ENCODE measurements at places on chromosomes 7 and 10. TPM values are rescaled to one million over a fixed set of nuclear protein-coding genes. Genes with fewer than 3 reads are reported as not detected.

FAM237B gene
- total RNA-seq = not detected

DNA sequence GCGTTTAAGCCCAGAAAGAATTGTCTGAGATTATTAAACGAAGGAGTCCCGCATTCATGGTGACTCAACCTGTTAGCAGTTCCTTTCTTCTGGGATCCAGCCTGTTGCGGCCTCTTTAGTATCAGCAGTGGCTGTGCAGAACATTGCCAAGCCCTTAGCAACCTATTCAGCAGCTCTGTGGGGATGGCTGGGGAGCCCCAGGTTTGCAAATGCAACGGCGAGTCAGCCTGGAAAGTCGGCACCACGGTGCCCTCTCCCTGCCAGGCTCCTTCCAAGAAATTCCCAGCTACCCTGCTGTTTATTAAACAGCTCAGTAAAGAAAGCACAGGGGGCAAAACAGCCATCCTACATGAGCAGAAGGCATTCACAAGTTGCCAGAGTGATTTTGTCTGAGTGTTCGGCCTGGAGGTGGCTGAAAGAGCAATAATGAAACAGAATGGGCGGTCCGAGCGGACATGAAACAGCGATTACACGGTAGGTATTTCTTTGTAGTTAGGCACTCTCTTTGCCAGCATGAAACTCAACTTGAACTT lies 198.3 kb downstream of the BAMBI start:
- no peaks in the 10 kb centered on the region for H3K4me1 ChIP-seq
- H3K4me3 ChIP-seq = no peak overlapping the region
- DNase-seq = peak; percentile 40
- H3K27me3 ChIP-seq = no peaks in the 10 kb centered on the region
- no peaks in the 10 kb centered on the region for H3K36me3 ChIP-seq

DNA sequence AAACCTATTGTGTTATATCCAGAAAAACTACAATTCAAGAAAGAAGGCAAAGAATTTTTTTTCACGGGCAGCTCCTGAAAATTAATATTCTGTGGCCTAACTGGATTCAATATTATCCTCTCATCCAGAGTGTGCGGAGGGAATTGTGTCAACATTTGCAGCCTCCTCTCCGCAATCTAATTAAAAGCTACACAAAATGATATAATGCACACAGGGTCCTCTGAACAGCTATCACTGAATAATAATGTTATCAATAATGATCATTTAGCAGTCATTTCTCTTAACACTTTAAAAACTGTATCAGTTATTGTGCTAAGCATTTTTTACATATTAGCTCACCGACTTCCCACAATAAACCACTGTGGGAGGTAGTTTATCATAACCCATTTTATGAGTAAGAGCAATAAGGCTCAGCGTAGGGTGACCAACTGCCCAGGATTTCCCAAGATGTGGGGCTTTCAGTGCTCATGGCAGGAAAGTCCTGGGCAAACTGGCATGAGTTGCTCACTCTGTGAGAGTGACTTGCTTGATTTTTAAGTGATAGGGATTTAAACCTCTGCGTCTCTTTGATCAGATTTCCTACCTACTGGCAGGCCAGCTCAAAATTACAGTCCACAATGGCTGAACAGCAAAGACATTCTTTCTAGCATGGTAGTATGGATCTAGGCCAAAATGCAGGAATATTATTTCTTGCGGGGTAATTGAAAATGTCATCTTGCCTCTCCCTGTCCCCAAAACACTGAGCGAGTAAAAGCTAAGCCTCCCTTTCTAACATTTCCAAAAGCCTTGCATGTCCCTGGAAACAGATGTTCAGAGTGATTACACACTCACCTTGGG lies 65.7 kb downstream of the AOAH start:
- peak overlapping the region; percentile 3 for H3K27ac ChIP-seq
- DNase-seq = peak; percentile 37
- H3K36me3 ChIP-seq = no peaks in the 10 kb centered on the region
- H3K27me3 ChIP-seq = no peaks in the 10 kb centered on the region

- no peak for DNase-seq
- H3K27me3 ChIP-seq = no peaks in the 10 kb centered on the region
- no peak overlapping the region for H3K4me3 ChIP-seq
These were observed 25.8 kb downstream of the BTRC start for GRCh38 chr10:101379663-101380352.
